ENCODE measurements at places on chromosomes 4 and X.

DNA sequence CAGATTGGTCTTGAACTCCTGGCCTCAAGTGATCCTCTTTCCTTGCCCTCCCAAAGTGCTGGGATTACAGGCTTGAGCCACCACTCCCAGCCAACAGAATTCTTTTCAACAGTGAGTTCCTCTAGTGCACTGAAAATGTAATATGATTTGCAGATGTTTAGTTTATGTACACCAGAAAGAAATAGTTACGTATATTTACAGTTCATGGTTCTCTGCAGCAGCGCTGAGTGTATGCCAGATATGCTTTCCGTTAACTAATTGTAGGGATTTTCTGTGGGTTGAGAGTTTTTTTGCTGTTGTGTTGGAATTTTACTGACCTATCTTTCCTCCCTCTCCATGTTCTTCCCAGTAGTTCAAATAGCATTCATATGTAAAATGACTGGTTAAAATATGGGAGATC is 44.0 kb downstream of the GAB1 start:
- DNase-seq: no peak

- no peak for DNase-seq
Measured at GRCh38 chr4:188879598-188879997, 740.4 kb downstream of the TRIML1 start.

- no peak for DNase-seq
Measured at GRCh38 chr4:87067124-87067885, 132.5 kb downstream of the AFF1 start.

GRCh38 chr4:41538017-41538733 is at the start of gene LIMCH1:
LIMCH1 (plus strand) TSS chr4:41538157; CDS start chr4:41605996, 67,839 bp downstream.
- no peak for DNase-seq

DNA sequence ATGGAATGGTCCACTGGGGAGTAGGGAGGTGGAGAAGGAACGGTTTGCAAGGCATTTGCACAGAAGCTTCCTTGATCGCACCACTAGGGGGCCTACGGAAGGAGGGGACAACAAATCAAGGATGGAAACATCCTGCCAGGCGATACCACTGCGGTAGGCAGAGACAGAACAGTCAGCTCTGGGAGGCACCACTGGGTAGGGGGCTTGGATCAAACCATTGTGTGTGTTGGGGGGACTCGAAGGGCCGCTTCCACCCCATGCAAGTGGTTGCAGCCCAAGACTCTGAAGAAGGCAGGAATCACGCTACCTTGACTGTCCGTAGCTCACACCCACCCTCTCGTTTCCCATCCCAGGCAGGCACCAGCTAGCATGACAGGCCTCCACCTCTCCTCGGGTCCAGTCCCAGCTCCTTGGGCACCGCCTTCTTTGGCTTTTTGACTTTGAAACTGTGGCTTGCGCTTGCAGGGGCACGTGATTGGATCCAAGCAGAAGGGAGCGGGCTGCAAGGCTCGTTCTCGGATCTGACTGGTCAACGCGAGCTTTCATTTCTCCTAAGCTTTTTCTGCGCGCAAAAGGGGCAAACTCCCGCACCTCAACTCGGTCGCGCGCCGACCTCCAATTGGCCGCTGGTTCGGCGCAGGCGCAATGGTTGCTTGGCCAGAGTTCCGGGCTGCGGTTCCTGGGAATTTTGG is 28.4 kb downstream of the GAGE1 start:
- peak; percentile 13 for DNase-seq

DNA sequence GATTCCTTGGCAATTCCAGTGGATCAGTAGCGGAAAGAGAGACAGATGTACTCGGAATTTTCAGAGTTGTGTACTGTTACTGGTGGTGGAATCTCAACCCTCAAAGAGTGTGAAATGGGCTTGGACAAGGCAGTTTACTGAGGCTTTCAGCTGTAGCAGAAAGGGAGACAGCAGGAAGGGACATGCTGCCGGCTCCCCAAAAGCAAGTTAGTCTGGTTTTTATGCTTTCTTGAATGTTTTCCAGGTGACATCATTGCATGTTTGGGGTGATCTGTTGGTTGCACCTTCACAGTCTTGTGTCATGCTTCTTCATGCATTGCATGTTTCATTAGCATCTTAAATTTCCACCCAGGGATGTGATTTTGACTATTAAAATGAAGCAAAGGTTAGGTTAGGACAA is 1282.2 kb downstream of the ADGRL3 start:
- no peak for DNase-seq

- no peak for DNase-seq
Measured at GRCh38 chr4:152815078-152815477, 35.3 kb downstream of the ARFIP1 start.

DNA sequence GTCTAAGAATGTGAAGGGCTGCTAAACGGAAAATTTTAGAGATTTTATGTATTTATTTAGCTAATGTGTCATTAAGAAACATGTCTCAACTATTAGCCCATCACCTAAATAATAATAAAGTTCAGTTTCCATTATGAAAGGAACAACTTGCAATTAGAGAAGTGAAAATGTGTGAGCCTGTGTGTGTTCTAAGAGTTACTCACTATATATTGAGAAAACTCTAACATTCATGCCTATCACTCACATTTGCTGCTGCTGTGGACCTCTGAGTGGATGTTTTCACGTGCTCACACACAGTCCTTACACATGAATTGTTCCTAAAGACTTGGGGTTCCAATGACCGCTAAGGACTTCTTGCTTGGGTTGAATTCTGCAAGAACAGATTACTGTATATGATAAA is 364.0 kb downstream of the TMA16 start:
- DNase-seq: no peak

DNA sequence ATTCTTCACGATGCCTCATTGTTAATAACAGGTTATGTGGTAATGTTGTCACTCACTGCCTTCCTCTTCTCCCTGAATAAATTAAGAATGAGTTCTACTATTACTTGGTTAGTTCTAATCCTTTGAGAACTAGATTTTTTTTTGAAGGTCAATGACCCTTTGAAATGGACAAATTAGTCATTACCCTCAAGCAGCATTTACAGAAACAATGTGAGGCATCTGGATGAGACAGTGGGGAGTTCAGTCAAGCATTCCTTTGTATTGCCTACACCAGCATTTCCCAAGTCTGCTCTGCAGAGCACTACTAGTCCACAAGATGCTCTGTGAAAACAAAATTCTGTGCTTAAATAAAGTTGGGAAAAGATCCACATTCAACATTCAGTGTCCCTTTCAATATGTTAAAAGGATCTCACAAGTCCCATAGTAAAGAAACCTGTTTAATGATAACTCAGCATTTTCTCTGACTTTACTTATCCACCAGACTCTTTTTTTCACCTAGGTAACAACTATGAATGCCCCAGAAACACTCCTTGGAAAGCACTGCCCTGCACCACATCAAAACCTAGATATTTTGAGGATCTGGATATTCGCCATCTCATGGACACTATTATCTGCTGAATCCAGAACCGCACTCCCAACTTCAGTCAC is 60.6 kb downstream of the CHRDL1 start:
- DNase-seq: no peak

- no peak for DNase-seq
Measured at GRCh38 chr4:150244600-150244999, 166.4 kb downstream of the DCLK2 start.

DNA sequence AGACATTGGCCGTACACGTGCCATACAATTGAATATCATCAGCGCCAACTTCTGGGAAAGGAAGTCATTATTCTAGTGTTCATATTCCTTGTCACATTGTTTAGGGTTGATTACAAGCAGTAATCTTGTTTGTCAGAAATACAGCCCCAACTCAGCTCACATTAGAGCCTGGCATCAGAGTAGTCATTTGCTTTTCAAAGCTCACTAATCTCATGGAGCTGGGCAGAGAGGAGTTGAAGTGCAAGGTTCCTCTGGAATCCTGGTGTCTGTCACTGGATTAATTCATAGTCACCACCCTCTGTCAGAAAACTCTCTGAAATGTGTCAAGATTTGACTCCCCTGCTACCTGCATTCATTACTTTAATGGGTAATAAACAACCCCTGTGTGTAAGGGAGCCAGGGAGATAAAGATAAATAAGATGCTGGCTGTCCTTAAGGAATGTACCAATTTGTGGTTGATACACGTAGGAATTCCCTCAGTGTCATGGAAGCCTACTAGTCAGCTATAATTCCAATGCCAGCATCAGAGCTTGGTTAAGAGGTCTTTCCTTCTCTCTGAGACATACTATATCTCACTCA is 43.7 kb upstream of the S100G start:
- DNase-seq: no peak

DNA sequence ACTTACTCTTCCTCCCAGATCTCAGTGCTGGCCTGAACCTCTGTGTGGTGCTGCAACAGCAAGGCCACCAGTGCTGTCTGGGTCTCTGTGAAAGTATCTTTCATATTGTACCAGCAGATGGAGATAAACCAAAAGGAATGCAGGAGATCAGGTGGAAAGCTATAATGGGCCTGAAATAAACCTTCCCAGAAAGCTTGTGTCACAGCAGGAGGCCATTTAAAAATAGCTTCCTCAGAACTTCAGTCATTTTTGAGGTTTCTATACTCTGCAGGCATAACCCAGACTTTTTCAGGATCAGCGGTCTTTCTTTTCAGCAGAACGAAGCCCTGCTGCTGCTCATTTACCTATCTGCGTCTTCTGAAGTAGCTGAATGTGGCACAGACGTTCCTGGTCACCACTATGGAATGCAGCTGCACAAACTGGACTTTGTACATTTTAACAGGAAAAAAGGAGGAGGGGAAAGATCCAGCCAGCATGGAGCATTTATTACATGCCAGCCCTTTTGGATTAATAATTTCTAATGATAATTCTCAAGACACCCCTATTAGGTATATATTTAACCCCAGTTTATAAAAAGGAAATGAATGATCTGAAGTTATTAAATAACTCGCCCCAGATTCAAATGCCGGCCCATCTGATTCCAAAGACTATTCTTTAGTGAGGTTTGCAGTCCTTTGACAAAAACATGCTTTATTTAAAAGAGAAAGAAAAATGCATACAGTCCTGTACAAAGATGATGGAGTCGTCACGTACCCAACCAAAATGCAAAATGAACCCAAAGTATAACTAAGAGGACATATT is 119.7 kb downstream of the NFKB1 start:
- no peak for DNase-seq

GRCh38 chr4:158250321-158250720 is 40.0 kb downstream of the TMEM144 start:
- no peak for DNase-seq
